ENCODE measurements at places on chromosomes 5 and 9. TPM values are rescaled to one million over a fixed set of nuclear protein-coding genes. Genes with fewer than 3 reads are reported as not detected.

GRCh38 chr5:21665524-21665923, 1187.6 kb downstream of the CDH12 start:
- no peak overlapping the region for H3K27ac ChIP-seq
- no peak for DNase-seq
- H3K4me1 ChIP-seq: no peaks in the 10 kb centered on the region
- no peaks in the 10 kb centered on the region for H3K36me3 ChIP-seq
- no peaks in the 10 kb centered on the region for H3K27me3 ChIP-seq

DNA sequence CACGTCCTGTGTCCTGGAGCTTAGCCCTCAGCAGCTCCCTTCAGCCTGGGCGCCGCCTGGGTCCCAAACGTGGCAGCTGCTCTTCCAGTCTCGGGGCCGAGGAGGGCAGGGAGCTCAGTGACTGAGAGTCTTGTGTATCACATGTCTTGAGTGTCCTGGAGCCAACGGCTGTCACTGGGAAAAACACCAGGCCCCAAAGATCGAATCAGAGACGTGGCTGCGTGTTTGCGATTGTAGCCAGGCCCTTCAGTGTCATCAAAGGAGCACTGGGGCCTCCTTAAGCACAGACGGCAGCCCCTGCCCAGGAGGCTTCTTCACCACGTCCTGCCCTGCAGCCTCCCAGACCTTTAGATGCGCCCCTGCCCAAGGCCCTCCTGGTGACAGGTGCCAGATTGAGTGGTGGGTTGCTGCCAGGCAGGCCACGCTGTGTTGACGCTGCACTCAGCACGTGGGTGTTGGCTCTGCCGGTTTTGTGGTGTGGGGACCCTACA, 5.7 kb upstream of the EXOC3 start:
- no peak overlapping the region for H3K4me3 ChIP-seq
- H3K4me1 ChIP-seq: peaks cover 10% of the 10 kb centered on the region
- DNase-seq: peak; percentile 44
- no peak overlapping the region for H3K27ac ChIP-seq
- H3K36me3 ChIP-seq: no peaks in the 10 kb centered on the region
- H3K27me3 ChIP-seq: no peaks in the 10 kb centered on the region

- no peaks in the 10 kb centered on the region for H3K36me3 ChIP-seq
- no peak overlapping the region for H3K27ac ChIP-seq
- H3K4me3 ChIP-seq: no peak overlapping the region
- peaks cover 26% of the 10 kb centered on the region for H3K4me1 ChIP-seq
- DNase-seq: no peak
Measured at GRCh38 chr9:129340427-129341170, 162.5 kb upstream of the IER5L start.

HEMGN gene
- polyA plus RNA-seq: 7.6 TPM

- peaks cover 77% of the 10 kb centered on the region for H3K36me3 ChIP-seq
- H3K4me1 ChIP-seq: peaks cover 6% of the 10 kb centered on the region
- no peak for DNase-seq
- H3K27me3 ChIP-seq: no peaks in the 10 kb centered on the region
Measured at GRCh38 chr9:122888480-122888879, 16.7 kb downstream of the RC3H2 start.

TNC gene
- polyA plus RNA-seq: not detected

- peak overlapping the region; percentile 73 for H3K4me3 ChIP-seq
- no peaks in the 10 kb centered on the region for H3K27me3 ChIP-seq
- H3K27ac ChIP-seq: peak overlapping the region; percentile 86
- H3K36me3 ChIP-seq: no peaks in the 10 kb centered on the region
- DNase-seq: no peak
Measured at GRCh38 chr5:176416965-176417364, 626 bp upstream of the CLTB start.

AP3S1 gene
- polyA plus RNA-seq: 63.4 TPM

- peak; percentile 12 for DNase-seq
- H3K36me3 ChIP-seq: peaks cover 4% of the 10 kb centered on the region
- peaks cover 9% of the 10 kb centered on the region for H3K4me1 ChIP-seq
Measured at GRCh38 chr5:9544502-9545135, 1.3 kb downstream of the SEMA5A start.

- H3K4me1 ChIP-seq: no peaks in the 10 kb centered on the region
- no peak overlapping the region for H3K27ac ChIP-seq
- H3K27me3 ChIP-seq: peaks cover 6% of the 10 kb centered on the region
- H3K36me3 ChIP-seq: no peaks in the 10 kb centered on the region
Measured at GRCh38 chr5:7794823-7795222, 56.1 kb downstream of the CFAP90 start.

DNA sequence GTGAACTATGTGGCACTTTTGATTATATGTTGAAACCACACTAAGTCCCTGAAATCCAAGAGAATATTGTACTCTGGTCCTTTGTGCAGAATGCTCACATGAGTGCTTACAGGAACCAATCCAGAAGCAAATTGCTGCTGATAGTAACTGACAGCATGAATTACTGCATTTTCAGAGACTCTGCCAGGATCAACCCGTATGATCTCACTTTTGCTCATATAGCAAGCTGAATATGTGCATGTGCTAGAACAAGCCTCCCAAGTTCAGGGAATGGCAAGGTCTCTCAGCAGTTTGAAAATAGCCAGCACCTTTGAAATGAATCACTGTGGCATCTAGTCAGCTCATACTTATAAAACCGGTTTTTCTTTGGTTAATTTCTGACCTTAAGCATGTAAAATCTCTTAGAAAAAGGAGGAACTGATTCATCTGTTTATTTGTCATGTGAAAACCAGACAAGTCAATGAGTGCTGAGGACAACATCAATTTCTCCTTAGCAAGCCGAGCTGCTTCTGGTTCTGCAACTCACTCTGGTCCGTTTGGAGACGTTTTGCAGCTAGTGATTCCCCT, 215.7 kb upstream of the ELL2 start:
- DNase-seq: no peak
- no peaks in the 10 kb centered on the region for H3K4me1 ChIP-seq
- H3K27ac ChIP-seq: no peak overlapping the region
- H3K36me3 ChIP-seq: no peaks in the 10 kb centered on the region
- H3K4me3 ChIP-seq: no peak overlapping the region

DNA sequence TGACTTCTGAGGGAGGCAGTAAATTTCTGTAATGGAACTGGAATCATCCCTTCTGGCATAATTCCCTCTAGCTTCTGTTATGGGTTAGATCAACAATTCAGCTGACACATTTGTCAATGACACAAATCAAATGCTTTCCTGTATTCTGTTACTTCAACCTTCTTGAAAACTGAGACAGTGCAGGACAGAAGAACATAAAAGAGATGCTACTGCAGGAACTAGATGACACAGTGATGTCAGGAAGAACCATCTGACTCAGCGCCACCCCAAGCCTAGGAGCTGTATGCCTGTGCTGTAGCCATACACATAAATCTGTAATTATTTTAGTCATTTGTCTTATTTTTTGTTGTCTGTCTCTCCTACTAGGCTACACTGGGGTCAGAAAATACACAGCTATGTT, 18.2 kb upstream of the CEP120 start:
- no peak overlapping the region for H3K27ac ChIP-seq
- H3K27me3 ChIP-seq: no peaks in the 10 kb centered on the region
- H3K4me1 ChIP-seq: no peaks in the 10 kb centered on the region
- H3K36me3 ChIP-seq: no peaks in the 10 kb centered on the region
- no peak overlapping the region for H3K4me3 ChIP-seq

DNA sequence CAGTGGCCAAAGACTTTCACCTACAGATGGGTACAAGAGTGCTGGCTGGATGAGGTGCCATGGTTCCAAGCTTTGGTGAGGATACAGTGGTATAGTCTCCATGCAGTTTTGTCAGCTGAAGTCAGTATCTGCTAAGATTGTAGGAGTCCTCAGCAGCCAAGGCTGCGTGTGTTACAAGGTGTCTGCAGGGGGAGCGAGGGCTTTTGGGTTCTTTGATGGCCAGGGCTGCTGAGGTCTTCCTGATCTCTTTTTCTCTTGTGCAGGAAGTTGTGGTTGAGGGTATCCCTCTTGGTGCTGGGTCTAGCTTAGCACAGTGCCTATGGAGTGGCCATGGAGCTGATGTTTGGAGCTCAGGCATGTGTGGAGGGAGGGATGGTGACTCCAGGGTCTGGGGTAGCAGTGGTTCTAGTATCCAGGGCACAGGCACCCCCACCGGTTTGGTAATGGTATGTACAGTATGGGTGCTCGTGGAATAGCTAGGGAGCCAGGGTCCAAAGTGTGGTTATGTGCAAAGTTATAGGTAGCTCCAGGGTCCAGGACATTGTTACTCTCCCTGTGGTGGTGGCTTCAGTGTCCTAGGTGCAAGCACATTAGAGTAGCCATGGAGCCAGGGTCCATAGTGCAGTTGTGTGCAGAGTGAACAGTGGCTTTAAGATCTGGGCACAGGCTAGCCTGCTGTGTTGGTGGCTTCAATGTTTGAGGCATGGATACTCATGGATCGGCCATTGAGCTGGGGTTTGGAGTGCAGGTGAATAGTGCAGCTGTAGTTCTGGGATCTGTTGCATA, 36.7 kb downstream of the CNTLN start:
- H3K27ac ChIP-seq: no peak overlapping the region
- DNase-seq: no peak
- no peaks in the 10 kb centered on the region for H3K36me3 ChIP-seq
- no peak overlapping the region for H3K4me3 ChIP-seq

C9orf50 gene
- not detected for polyA plus RNA-seq

DNA sequence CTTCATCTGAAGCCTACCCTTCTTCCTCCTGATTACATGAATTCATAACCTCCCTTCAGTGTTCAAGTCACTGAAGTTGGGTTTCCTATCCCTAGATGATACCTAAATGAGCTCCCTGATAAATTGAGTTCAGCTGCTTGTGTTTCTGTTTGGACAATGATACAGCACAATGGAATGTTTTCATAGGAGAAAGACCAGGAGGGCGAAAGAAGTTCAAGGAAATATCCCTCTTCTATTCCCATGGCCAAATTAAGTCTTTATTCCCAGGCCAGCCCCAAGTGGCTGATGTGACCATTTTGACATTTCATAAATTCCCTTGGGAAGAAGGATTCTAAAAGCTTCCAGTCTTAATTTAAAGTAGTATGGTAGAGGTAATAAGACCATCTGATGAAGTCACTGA, 555.8 kb upstream of the CLINT1 start:
- no peak overlapping the region for H3K27ac ChIP-seq
- no peaks in the 10 kb centered on the region for H3K27me3 ChIP-seq
- H3K4me3 ChIP-seq: no peak overlapping the region
- H3K36me3 ChIP-seq: peaks cover 3% of the 10 kb centered on the region

Data from naive thymus-derived CD8-positive, alpha-beta T cell (primary cell).